ENCODE measurements at places on chromosomes 3 and 15. TPM values are rescaled to one million over a fixed set of nuclear protein-coding genes. Genes with fewer than 3 reads are reported as not detected.

Gene SLC27A2
- total RNA-seq = 2.9 TPM

Gene C3orf85
- not detected for total RNA-seq

GRCh38 chr3:176795891-176796290 is 401.4 kb downstream of the TBL1XR1 start:
- no peak for DNase-seq
- H3K27me3 ChIP-seq = no peaks in the 10 kb centered on the region
- no peaks in the 10 kb centered on the region for H3K36me3 ChIP-seq

- H3K27me3 ChIP-seq = no peaks in the 10 kb centered on the region
- no peaks in the 10 kb centered on the region for H3K36me3 ChIP-seq
- no peak overlapping the region for H3K4me3 ChIP-seq
- no peak for DNase-seq
- H3K27ac ChIP-seq = peak overlapping the region; percentile 76
These were observed 10.9 kb downstream of the SEMA3F start for GRCh38 chr3:50165910-50166538.

- no peak overlapping the region for H3K27ac ChIP-seq
- peaks cover 12% of the 10 kb centered on the region for H3K4me1 ChIP-seq
- H3K36me3 ChIP-seq = no peaks in the 10 kb centered on the region
- no peak overlapping the region for H3K4me3 ChIP-seq
- H3K27me3 ChIP-seq = peaks cover 9% of the 10 kb centered on the region
These were observed 2.9 kb downstream of the MUC4 start for GRCh38 chr3:195808741-195809290.

DNA sequence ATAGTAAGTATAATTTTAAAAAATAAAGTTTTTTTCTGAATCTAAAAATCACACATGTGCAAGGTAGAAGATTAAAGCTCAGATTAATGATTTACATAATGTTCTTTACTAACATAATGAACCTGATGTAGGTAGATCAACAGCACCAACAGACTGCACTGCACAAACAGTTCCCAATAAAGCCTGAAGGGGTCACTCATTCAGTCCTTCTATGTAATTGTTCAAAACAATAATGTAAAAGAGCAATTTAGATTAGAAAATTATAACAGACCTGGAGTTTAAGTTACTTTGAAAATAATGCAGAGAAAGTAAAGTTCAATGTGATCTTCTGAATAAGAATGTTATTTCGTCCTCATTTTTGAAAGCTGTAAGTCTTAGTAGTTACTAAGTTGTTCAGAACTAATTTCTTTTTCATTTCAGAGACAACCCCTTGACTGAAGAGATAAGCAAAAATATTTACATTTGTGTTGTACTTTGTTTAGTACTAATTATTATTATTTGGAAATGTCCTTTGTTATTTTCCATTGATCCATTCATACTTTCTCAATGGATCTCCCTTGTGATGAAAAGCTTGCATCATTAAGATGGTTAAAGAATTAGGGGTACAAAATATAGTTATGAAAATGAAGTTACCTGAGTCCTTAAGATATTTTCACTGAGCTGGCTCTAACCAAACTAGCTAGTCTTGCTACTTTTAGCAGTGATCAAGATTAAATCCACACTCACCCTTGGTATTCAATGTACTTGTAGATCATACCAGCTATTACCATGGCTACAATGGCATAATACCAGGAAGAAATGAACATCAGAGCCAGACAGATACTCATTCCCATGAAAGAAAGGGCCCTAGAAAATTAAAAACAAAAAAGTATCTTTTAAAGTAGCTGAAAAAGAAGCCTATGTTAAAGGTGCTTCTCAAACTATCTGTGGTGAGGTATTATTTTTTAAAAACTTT is 16.8 kb downstream of the EMC4 start:
- H3K36me3 ChIP-seq = peaks cover 89% of the 10 kb centered on the region
- no peaks in the 10 kb centered on the region for H3K27me3 ChIP-seq
- no peak for DNase-seq
- H3K4me1 ChIP-seq = no peaks in the 10 kb centered on the region

- DNase-seq = peak; percentile 81
- no peaks in the 10 kb centered on the region for H3K27me3 ChIP-seq
- H3K4me1 ChIP-seq = peaks cover 18% of the 10 kb centered on the region
- peak overlapping the region; percentile 80 for H3K4me3 ChIP-seq
- peak overlapping the region; percentile 97 for H3K27ac ChIP-seq
These were observed 518 bp downstream of the OXSR1 start for GRCh38 chr3:38165722-38166387.

- H3K36me3 ChIP-seq = no peaks in the 10 kb centered on the region
- no peak overlapping the region for H3K4me3 ChIP-seq
- H3K27ac ChIP-seq = no peak overlapping the region
These were observed 121.9 kb downstream of the ATP10A start for GRCh38 chr15:25741256-25741580.

GRCh38 chr15:56205061-56205876 is 38.4 kb downstream of the RFX7 start:
- H3K4me3 ChIP-seq = no peak overlapping the region
- DNase-seq = no peak
- no peaks in the 10 kb centered on the region for H3K27me3 ChIP-seq
- H3K4me1 ChIP-seq = peaks cover 15% of the 10 kb centered on the region
- H3K36me3 ChIP-seq = no peaks in the 10 kb centered on the region

GRCh38 chr3:12722226-12722625 is 36.8 kb downstream of the TMEM40 start:
- no peaks in the 10 kb centered on the region for H3K36me3 ChIP-seq
- no peak overlapping the region for H3K27ac ChIP-seq
- H3K27me3 ChIP-seq = no peaks in the 10 kb centered on the region
- H3K4me1 ChIP-seq = no peaks in the 10 kb centered on the region

Gene GRK7
- total RNA-seq = not detected

DNA sequence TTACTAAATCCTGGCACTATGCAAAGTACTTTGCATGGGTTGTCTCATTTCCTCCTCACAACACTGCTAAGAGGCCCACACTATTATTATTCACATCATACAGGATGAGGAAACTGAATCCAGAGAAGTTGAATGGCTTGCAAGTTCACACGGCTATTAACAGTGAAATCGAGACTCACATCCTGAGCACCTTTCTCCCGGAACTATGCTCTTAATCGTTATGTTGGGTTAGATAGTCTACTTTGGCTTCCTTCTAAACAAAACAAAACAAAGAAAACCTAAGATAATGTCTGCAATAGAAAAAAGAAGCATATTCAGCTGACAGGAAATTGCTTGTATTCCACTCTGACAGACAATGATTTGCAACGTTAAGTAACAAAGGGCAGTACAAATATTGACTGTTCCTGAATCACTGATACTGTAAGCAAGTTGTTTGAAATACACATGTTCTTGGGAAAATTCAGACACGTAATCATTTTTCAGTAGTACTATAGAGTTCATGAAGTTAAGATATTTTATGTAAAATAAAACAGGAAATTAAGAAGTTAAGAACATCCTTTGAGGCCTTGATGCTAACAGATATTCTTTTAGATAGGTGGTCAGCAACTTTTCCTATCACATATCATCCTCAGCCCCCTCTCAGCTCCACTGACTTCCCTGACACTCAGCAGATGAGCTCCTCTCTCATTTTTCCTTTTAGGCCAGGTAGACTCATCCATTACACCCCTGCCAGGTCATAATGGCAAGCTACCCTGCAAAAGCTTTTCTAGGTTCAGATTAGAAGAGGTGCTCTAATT is 40.7 kb downstream of the C2CD4B start:
- no peaks in the 10 kb centered on the region for H3K36me3 ChIP-seq
- H3K4me3 ChIP-seq = no peak overlapping the region
- no peak overlapping the region for H3K27ac ChIP-seq
- H3K4me1 ChIP-seq = peaks cover 28% of the 10 kb centered on the region

GRCh38 chr15:100253640-100254039 is 88.1 kb downstream of the ADAMTS17 start:
- no peak overlapping the region for H3K27ac ChIP-seq
- no peaks in the 10 kb centered on the region for H3K36me3 ChIP-seq
- H3K4me3 ChIP-seq = no peak overlapping the region
- H3K27me3 ChIP-seq = no peaks in the 10 kb centered on the region
- no peaks in the 10 kb centered on the region for H3K4me1 ChIP-seq

DNA sequence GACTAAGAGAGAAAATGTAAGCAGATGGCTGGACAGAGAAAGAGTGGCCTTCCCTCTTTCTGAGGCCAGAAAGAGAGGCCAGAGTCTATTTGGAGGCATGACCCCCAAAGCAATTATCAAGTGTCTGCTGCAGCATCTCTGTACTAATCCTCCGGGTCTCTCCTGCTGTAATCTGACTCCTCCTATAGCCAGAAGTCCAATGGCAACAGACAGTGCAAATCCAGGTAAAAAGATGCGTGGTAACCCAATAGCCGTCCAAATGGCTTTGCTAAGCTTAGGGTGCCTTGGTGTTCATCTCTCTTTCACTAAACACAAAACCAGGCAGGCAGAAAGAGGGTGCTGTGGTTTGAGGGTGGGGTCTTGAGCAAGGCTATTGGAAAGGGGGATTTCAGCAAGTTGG is 91.6 kb downstream of the ADCY5 start:
- DNase-seq = no peak
- H3K4me1 ChIP-seq = no peaks in the 10 kb centered on the region
- H3K27ac ChIP-seq = no peak overlapping the region
- no peak overlapping the region for H3K4me3 ChIP-seq
- H3K27me3 ChIP-seq = no peaks in the 10 kb centered on the region
- no peaks in the 10 kb centered on the region for H3K36me3 ChIP-seq

Gene CCR2
- 15.8 TPM for total RNA-seq

DNA sequence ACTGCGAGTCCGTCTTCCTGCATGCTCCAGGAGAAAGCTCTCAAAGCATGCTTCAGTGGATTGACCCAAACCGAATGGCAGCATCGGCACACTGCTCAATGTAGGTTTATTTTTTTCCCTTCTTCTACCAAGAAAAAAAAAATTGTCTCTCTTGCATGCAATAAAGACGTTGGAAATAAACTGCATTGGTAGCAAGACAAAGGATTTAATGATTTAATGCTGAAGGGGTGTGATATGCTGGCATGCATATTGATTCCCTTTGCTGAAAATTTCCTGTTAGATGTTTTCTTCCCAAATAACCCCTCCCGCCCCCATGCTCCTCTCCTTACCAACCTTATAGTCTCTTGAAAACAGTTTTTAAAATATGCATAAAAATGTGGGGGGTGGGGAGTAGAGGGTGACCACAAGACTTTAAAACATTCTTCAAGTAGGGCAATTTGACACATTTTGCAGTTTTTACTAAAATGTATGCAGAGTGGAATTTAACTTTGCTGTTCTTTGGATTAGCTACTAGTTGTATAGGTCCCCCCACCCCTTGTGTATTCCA is 799 bp downstream of the RARB start:
- peak overlapping the region; percentile 85 for H3K27ac ChIP-seq
- no peak for DNase-seq
- H3K27me3 ChIP-seq = peaks cover 5% of the 10 kb centered on the region
- no peaks in the 10 kb centered on the region for H3K36me3 ChIP-seq

Gene IMP3
- total RNA-seq = 56.5 TPM

Gene EFHB
- 5.6 TPM for total RNA-seq

DNA sequence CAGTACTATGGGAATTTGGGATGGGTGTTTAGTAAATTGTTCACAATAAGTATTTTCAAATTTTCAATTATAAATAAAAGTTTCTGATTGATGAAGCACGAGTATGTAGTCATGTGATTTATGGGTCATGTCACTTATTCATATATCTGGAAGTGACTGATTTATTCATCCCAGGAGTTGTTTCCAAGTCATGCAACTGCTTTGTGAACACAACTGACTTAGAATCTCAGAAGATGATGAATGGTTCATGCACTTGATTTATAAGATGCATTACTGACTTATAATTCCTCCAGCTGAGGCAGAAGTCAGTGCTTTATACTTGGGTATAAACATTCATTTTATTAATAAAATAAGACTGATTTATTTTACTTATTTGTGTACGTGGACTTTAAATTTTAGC is 137.8 kb upstream of the CBLB start:
- no peak for DNase-seq
- H3K4me3 ChIP-seq = no peak overlapping the region
- H3K36me3 ChIP-seq = no peaks in the 10 kb centered on the region
- no peak overlapping the region for H3K27ac ChIP-seq
- H3K27me3 ChIP-seq = no peaks in the 10 kb centered on the region

GRCh38 chr15:55937040-55937439 is 56.4 kb downstream of the NEDD4 start:
- H3K27ac ChIP-seq = no peak overlapping the region
- no peak overlapping the region for H3K4me3 ChIP-seq
- no peaks in the 10 kb centered on the region for H3K4me1 ChIP-seq
- H3K27me3 ChIP-seq = no peaks in the 10 kb centered on the region
- no peaks in the 10 kb centered on the region for H3K36me3 ChIP-seq
- no peak for DNase-seq

Data from lower lobe of right lung (tissue), 2 donors.